ENCODE measurements at places on chromosomes 11 and 22.

DNA sequence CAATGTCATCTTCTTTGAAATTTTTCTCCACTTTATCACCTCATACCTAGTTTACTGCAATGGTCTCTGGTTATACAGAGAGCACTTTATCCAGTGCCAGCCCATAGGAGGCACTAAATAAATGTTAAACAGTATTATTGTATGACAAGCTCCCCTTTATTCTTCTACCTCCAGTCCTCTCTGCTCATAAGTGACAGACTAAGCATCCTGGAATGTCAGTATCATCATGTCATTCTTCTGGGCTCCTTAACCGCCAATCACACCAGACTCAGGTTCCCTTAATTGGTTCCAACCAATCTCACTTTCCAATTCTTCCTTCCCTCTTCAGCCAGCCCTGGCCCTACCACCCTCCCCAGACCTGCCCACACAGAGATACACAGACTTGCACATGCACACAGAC is 93.1 kb downstream of the RPL27A start:
- DNase-seq: no peak

GRCh38 chr22:27797520-27798391 is 3.8 kb downstream of the MN1 start:
- DNase-seq: no peak

- peak; percentile 53 for DNase-seq
These were observed 67.1 kb downstream of the CD82 start for GRCh38 chr11:44632466-44633123.

DNA sequence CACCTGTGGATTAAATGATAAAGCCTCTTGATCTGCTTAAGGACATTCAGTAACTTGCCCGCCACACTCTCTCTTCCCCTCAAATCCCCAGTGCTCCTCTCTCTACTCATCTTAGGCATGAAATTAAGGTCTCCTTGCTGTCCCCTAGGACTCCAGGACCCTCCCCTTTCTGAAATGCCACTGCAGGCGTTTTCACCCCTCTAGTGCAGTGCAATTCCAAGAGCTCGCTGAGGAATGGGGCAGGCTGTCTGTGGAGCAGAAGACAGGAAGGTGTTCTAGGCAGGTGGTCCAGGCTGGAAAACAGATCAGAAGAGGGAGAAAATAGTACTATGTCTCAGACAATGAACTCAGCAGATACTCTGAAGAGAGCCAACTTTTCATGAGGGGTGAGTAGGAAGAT is 55.8 kb upstream of the ARHGAP42 start:
- no peak for DNase-seq

DNA sequence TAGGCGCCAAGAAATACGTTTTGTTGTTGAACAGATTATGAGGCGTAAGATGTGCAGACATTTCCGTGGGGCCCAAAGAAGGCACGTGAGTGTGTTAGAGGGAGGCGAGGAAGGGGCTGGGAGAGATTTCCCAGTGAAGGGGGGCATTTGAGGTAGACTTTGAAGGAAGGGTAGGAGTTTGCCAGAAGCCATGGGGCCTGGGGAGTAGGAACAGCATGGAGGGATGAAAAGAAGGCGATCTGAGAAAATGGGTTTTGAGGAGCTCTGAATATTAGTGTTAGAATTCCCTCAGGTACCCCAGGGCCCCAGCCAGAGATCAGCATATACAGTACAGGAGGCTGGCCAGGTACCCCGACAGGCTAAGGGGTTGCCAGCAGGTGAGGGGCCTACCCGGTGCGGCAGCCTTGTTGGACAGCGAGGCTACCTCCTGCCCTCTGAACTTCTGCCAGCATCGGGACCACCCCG is 414 bp upstream of the MIEF1 start:
- no peak for DNase-seq

DNA sequence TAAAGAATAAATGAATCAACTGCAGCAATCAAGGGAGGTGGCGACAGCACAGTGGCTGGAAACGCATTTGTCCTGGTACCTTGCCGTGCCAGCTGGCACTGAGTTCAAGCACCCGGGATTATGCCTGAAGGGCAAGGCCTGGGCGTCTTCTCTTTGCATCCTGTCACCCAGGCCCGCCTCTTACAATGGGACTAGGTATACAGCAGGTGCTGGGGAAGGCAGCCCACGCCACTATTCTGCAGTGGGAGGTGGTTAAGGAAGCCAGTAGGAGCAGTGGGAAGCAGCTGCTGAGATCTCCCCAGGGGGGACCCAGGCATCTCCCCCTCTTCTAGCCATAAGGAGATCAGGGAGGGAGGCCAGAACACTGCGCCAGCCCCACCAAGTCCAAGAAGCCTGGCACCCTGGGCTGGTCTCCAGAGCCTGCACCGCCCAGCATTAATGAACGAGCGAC is 15.3 kb upstream of the BAIAP2L2 start:
- DNase-seq: no peak

GRCh38 chr11:121282886-121283502 is 9.6 kb upstream of the SC5D start:
- no peak for DNase-seq

- no peak for DNase-seq
These were observed 71.0 kb upstream of the TP53I11 start for GRCh38 chr11:45021692-45022141.

- DNase-seq: no peak
These were observed 60.4 kb downstream of the BCL2L13 start for GRCh38 chr22:17698948-17699347.

DNA sequence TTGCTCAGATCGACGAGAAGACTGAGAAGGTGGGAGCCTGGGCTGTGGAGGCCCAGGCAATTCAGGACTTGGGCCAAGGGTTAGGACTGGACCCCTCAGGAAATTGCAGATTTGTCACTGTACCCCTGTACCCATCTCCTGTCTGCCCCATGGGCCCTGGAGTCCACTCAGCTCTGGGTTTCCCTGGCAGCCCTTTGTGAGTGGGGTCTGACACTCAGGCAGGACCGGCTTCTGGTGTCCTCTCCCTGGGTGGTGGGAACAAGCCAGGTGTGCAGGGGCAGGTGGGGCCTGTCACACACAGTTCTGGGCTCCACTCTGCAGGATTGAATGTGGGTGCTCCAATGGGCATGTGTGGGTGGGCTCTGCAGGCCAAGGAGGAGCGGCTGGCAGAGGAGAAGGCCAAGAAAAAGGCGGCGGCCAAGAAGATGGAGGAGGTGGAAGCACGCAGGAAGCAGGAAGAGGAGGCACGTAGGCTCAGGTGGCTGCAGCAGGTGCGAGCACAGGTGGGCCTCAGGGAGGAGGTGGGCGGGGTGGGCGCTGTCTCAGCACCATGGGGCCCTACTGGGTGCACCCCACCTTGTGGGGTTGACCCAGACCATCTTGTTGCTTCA is 21.6 kb downstream of the INCENP start:
- DNase-seq: no peak

GRCh38 chr11:12150831-12151382 is 40.5 kb downstream of the MICAL2 start:
- peak; percentile 66 for DNase-seq

GRCh38 chr11:92149996-92150395 is 74.6 kb upstream of the FAT3 start:
- no peak for DNase-seq

DNA sequence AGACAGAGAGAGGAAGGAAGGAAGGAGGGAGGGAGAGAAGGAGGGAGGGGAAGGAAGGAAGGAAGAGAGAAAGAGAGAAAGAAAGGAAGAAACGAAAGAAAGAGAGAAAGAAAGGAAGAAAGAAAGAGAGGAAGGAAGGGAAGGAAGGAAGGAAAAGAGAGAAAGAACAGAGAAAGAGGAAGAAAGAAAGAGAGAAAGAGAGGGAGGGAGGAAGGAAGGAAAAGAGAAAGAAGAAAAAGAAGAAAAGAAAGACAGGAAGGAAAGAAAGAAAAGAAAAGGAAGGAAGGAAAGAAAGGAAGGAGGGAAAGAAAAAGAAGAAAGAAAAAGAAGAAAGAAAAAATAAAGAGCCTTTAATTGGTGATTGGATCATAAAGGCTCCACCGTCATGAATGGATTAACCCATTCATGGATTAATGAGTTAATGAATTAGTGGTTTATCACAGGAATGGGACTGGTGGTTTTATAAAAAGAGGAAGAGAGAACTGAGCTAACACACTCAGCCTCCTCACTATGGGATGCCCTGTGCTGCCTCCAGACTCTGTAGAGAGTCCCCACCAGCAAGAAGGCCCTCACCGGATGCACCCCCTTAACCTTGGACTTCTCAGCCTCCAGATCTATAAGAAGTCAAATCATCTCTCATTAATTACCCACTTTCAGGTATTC is 9.0 kb upstream of the PLAAT2 start:
- no peak for DNase-seq

GRCh38 chr11:88050247-88050646 is 125.0 kb downstream of the RAB38 start:
- DNase-seq: no peak

GRCh38 chr11:104791896-104792295 is 106.4 kb downstream of the CASP12 start:
- DNase-seq: no peak

DNA sequence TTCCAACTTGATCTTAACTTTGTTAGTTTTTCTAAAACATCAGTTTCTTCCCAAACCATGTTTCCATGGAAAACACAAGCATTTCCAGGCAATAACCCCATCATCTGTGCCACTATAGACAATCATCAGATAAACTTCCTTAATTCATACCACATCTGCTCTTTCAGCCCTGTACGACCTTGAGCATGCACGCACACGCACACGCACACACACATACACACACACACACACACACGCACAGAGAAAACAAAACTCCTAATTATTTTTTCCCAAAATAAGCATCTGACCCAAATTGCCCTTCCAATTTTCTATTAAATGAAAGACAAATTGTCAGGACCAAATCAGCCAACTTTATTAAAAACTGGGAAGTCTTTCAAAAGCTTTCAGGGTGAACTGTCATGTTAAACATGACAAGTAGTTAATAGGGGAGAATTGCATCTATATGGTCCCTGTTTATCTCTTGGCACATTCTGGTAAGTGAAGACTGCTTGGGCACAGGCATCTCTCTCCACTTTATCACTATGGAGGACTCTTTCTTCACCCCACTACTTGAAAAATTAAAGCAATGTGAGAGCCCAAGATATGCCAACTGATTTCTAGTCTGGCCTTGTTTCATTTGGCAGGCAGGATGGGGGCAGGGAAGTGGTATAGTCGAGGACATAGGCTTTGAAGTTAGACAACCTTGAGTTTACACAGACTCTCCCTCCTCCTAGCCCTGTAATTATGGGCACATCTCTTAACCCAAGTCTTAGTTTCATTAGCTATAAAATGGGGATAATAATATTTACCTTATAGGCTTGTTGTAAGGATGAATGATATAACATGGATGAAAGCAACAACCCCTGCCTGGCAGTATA is 15.1 kb downstream of the ADM start:
- no peak for DNase-seq

- peak; percentile 63 for DNase-seq
These were observed 7.0 kb downstream of the UNC93B1 start for GRCh38 chr11:67996622-67997474.

DNA sequence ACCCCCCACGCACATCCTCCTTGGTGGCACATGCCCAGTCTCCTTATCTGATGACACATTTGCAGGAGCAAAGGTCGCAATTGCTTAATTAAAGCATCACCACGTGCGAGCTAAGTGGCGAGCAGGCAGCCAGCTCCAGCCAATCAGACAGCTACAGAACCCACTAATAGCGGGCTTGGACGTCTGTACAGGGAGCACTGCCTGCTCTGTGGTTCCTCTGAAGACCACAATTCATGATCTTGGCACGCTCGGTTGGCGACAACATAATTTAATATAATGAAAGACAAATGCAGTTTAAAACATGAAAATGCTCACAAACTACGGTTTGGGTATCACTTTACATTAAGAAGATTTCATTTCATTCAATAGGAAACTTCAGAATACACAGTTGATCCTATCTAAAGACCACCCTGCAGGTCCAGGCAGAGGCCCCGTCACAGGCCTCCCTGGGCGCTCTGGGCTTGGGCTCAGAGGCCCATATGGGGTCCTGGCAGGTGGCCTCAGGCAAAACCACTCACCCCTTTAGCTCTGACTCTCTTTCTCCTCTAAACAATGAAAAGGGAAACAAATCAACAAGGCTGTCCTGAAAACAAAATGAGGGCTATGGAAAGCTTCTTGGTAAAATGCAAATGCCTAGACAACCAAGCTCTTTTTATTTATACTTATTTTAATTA is 10.4 kb downstream of the PACSIN2 start:
- DNase-seq: no peak

GRCh38 chr11:19817870-19818269 is 105.2 kb downstream of the NAV2 start:
- DNase-seq: no peak

GRCh38 chr11:25981998-25982397 is 349.9 kb upstream of the ANO3 start:
- no peak for DNase-seq

DNA sequence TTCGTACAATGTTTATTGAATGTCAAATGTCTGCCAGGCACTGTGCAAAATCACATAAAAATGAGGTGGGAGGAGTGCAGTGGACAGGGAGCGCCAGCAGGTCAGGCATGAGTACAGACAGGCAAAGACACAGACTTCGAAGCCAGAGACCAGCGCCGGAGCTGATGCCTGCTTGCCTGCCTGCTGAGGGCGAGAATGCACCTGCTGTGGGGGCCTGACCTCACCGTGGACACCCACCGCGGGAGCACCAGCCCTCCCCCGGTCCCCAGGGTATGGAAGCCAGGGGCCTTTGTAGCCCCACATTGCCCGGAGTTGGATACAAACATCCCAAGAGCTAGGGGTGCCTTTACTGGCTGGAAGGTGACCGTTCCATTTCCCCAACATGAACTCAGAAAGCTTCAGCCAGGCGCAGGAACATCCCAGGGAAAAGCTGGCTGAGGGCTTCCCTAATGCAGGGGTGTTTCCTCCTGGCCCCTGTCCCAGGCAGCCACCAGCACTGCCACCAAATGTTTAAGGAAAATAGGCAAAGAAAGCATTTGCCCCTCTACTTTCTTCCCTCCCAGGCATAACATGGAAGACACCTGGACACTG is 17.9 kb downstream of the IFITM10 start:
- DNase-seq: no peak

DNA sequence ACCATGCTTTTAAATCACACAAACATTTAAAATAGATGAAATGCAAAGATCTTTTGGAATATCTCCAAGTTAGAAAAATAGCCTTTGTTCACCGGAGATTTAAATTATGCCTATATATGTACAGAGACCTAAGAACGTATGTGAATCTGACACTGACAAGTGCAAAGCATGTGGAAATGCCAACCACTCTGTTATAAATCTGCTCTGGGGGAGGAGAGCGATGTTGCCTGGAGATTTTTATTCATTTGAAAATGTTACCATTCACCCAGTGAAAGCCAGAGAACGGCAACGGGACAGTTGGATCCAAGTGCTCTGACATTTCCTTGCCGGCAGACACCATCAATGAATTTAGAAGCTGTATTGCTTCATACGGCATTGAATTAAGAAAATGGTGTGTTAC is 39.8 kb upstream of the BMAL1 start:
- DNase-seq: no peak

Data from stimulated activated CD4-positive, alpha-beta T cell treated with anti-CD3 and anti-CD28 coated beads, Interleukin-2, amount 100 ng/mL, for 24 hours (primary cell).